ENCODE measurements at places on chromosomes 2 and 18. TPM values are rescaled to one million over a fixed set of nuclear protein-coding genes. Genes with fewer than 3 reads are reported as not detected.
A peak's percentile ranks its signal among the peaks of the same experiment; 100 is the strongest.

DNA sequence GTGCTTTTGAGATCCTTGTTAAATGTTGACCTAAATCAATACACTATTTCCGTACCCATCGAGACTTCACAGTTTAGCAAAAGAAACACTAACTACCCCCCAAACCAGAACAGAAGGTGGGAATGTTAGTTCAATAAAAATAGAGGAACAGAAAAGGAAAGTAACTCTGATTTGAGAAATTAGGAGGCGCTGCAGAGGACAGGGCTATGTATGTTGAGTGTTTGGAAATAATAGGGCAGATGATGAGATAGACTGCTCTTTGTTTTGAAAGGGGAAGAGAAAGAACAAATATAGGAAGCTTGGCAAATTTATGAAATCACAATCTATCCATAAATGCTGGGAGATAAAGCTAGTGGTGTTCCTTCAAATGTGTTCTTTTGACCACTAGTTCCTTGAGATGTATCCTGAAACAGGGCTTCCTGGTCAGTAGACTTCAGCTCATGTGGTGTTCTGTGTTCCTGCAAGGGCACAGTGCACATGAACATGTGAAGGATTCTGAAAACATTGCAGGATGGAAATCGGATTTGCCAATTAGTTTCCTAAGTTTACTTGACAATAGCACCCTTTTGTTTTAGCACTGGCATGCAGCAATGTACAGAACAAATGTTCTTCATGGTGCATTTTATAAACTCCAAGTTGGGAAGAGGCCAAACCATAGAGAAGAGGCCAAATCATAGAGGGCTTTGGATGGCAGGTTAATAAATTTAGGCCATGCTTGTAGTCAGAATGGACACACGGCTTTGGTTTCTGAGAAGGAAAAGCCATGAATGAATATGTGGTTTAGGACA lies 39.8 kb downstream of the RHBDD1 start:
- no peak for DNase-seq

- peak; percentile 12 for DNase-seq
These were observed 69.2 kb downstream of the TRIP12 start for GRCh38 chr2:229852565-229852964.

DNA sequence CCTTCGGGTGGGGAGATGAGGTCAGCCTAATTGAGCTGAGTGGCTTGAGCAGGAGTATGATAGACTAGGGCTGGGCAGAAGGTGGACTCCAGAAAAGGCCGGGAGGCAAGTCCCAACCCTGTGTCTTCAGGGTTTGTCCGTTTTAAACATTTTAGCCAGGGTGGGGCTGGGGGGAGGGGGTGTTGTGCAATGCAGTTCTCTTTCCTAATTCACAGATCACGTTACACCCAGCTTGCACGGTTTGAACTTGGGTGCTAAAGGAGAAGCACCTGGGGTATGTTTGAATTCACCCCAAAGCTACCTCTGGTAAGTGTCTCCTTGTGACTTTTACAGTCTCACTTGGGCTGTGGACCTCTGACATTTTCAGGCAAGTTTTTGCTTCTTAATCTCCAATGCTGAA lies 233.3 kb downstream of the AGAP1 start:
- no peak for DNase-seq

- no peak for DNase-seq
These were observed 236.4 kb downstream of the PIEZO2 start for GRCh38 chr18:10912790-10913545.

DNA sequence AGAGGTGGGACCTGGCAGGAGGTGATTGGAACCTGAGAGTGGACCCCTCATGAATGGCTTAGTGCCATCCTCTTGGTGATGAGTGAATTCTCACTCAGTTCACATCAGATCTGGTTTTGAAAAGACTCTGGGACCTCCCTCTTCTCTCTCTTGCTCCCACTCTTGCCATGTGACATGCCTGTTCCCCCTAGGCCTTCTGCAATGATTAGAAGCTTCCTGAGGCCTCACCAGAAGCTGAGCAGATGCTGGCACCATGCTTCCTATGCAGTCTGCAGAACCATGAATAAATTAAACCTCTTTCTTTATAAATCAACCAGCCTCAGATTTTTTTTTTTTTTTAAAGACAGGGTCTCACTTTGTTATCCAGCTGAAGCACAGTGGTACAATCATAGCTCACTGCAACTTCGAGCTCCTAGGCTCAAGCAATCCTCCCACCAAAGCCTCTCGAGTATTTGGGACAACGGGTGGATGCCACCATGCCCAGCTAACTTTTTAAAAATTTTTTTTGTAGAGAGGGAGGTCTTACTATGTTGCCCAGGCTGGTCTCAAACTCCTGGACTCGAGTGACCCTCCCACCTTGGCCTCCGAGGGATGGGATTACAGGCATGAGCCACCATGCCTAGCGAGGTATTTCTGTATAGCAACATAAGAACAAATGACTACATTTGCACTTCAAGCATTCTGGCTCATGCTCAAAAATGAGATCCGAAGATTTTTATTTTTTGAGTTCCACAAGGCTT lies 2.0 kb upstream of the ZFAND2B start:
- DNase-seq, result no peak

DNA sequence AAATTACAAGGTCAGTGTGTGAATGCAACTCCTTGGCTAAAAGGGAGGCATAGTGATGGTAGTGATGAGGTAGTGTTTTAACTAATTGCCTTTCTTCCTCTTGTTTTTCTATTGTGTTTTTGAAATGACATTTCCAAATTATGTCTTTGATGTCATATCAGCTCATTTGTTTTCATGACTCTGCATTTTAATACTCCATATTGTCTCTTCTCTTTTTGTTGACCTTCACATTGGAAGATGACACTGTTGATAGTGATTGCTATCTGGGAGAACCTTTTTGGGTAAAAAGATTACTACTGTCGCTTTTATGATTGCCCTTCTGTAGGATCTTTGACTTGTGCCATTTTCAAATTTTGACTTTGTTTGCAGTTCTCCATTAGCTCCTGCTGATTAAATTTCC lies 3.0 kb downstream of the GIGYF2 start:
- no peak for DNase-seq

DNA sequence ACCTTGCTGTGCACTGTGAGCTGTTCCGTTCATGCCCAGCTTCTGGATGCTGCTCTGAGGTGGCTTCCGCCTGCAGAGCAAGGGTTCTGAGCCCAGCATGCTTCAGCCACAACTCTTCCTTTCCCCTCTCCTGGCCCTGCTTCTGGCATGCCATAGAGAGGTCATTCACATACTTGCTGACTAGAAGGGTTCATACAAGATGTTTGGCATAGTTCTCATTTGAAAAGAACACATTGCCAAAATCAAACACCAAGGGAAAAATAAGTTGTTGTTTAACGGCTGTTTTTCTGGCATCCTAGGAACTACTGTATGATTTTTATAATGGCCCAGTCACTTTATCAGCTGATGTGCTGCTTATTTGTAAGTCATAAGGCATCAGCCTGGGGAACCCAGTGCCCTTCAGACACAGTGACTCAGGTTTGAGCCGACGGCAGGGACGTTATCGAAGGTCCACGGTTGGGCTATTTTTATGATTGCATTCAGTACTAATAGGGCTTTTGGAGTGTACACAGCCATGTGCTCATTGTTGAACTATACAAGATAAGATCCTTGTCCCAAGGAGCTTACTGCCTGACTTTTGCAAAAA lies 53.9 kb upstream of the CTAGE1 start:
- DNase-seq, result no peak

DNA sequence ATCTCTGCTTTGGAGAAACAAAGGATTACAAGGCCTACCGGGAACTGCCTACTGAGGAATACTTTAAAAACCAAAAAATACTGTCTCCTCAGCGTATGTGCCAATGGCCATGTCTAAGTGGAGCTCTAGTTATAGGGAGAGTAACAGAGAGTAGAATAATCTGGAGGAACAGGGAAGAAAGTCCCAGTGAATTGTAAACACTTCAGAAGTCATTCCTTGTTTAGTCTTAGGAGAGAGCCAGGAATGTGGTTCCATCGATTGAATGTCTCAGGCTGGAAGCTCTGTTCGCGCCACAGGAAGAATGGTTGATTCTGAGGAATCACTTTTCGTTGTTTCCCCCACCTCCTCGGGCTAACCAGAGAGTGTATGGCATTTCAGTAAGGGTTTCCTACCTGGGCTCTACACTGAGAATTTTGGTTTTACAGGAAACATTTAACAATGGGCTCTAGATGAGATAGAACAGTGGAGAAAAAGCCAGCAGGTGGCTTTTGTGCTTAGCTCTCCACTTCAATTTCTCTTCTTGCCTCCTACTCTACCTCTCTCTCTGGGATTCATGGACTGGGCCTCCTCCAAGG lies 88.7 kb downstream of the ACVR1 start:
- DNase-seq, result no peak

DNA sequence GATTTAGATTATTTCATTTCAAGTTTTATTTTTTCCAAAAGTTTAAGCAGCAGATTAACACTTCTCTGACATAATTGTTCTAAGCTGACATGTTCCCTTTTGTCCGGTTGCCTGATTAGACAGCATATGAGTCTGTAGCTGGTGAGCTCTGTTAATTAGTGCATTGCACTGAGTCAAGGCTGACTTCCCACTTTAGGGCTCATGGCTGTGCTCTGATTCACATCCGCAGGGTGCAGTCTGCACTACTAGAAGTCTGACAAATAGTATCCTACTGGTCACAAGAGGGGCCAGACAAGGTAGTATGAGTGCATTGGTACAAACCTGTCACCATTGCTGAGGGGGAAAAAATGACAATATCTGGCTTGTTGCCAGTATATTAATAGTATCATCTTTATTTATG lies 443.9 kb upstream of the ZNF804A start:
- DNase-seq, result no peak

DNA sequence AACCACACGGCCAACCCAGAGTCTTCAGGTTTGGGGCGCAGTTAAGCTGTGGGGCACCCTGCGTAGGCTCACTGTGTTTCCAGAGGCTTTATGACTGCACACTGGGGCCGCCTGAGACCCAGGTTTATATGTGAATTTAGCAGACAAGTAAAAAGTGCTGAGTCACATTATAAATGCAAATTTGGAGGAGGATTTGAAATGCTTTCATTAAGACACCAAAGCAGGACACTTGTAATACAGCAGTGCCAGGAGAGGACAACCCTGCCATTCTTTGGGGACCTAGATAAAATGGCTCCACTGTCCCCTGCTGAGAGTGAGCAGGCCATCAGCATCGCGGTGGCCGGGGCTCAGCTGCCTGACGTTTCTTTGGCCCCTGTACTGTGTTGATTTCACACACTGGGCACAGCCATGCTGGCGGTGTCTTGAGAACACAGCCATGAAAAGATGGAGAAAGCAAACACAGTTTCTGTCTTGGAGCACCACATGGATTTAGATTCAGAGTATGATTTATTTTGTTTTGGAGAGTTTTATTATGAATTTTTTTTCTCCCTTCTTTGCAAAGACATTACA lies 10.2 kb downstream of the ACKR3 start:
- no peak for DNase-seq

- DNase-seq, result peak; percentile 30
These were observed 1.5 kb downstream of the IKZF2 start for GRCh38 chr2:213149949-213150314.

DNA sequence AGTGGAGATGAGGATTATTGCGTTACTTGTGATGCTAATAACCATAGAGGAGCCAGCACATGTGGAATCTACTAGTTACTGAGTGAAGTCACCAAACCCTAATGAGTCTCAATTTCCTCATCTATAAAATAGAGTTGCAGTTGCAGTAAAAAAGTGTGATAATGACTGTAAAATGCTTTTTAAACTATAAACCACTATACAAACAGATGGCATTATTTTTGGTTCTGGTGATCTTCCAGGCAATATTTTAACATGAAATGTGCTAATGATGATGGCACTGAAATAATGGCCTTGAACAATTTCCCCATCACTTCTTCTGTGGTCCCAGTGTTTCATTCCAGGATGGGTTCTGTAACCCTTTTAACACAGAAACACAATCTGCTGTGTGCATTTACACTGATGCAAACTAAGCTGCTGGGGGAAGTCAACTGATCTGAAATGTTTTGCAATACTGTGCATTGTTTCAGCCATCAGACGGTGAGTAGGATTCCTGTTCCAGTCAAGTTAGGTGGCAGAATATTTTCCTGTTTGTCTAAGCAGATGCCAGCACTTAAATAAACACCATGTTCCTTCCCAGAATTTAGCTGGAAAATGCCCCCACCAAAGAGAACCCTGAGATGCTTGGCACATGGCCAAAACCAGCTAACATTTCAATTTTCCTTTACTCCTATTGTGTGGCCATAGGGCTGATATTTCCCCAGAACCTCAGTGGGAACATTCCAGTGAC lies 52.6 kb downstream of the TACR1 start:
- DNase-seq, result no peak

DNA sequence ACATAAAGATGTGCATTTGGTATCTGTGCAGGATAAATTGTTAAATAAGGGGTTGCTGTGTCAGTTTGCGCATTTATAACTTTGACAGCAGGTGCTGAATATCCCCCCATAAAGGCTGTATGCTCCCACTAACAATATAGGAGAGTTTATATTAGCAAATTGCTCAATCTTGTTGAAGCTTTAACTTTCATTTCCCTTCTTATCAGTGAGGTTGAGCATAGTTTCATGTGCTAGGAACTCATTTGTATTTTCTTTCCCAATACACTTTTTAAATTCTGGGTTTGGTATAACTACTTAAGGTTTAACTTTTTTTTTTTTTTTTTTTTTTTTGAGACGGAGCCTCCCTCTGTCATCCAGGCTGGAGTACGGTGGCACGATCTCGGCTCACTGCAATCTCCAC lies 89.0 kb downstream of the FAM117B start:
- DNase-seq, result no peak

GRCh38 chr2:60341151-60341550 lies 212.3 kb downstream of the BCL11A start:
- DNase-seq, result no peak

- DNase-seq, result no peak
These were observed 27.2 kb upstream of the RAPH1 start for GRCh38 chr2:203562268-203562667.

DNA sequence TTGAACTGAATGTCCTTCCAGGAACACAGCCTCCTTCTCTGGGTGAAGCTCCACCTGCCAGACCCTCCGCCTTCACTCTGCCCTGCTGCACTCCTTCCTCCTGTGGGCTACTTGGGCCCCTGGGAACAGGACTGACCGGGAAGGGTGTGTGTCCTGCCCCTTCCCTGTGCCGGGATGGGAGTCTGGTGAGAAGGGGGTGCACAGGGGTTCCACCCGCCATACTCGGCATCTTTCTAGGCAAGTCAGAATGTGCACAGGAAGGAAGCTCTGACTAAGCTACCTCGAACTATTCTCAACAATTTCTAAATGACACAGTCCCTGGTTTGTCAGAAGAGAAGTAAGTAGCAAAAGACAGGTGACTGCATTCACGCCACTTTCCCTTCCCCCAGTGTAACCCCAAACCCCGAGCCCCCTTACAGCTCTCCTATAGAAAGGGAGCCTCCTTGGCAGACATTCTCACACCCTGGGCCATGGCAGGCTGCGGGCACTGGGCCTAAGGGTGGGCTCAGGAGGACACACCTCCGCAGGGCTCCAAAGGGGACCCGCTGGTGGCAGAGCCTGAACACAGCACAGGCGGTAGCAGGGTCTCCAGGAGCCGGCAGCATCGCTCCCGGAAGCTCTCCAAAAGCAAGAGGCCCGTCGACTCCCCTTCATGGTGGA lies 184.1 kb downstream of the HDAC4 start:
- DNase-seq, result no peak

GRCh38 chr2:228689053-228689452 lies 507.6 kb upstream of the SPHKAP start:
- DNase-seq, result no peak

TM4SF20 gene
- total RNA-seq, result not detected

ANTXR1 gene
- total RNA-seq, result 0.08 TPM

RAB27B gene
- total RNA-seq, result not detected

HOXD11 gene
- total RNA-seq, result not detected

ZNF532 gene
- total RNA-seq, result 7.8 TPM

NPHP1 gene
- total RNA-seq, result 0.96 TPM

IL37 gene
- total RNA-seq, result not detected

RPRM gene
- not detected for total RNA-seq

ATP6V1C2 gene
- 0.47 TPM for total RNA-seq

RIT2 gene
- total RNA-seq, result not detected

CCDC74B gene
- 0.49 TPM for total RNA-seq

SERPINB13 gene
- total RNA-seq, result not detected

Measured in naive thymus-derived CD8-positive, alpha-beta T cell (primary cell).